ENCODE measurements at places on chromosomes 5 and 9.

GRCh38 chr9:4495537-4495936, 5.3 kb downstream of the SLC1A1 start:
- DNase-seq = no peak

DNA sequence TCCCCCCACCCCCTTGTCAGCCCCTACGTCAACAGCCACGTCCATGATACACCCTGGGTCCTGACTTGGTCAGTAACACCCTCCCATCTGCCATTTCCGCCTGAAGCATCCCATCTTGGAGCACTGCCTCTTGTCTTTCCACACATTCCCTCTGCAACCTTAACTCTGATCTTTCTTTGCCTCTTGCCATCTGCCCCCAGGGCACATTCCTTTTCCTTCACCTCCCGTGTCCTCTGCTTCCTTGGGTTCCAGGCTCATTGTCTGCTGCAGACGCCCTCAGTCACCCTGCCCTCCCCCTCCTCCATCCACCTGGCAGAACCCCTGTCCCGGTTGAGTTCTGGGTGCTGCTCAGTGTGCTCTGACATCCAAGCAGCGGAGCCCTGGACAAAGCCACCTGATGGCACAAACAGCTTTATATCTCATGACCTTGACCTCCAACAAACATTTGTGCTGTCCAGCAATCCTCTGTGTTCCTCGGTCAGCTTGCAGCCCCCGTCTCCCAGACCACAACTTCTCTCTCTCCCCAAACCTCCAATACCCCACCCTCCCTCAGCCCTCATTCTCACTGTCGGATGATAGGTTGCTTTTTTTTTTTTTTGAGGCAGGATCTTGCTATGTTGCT, 97.7 kb upstream of the IER5L start:
- no peak for DNase-seq

DNA sequence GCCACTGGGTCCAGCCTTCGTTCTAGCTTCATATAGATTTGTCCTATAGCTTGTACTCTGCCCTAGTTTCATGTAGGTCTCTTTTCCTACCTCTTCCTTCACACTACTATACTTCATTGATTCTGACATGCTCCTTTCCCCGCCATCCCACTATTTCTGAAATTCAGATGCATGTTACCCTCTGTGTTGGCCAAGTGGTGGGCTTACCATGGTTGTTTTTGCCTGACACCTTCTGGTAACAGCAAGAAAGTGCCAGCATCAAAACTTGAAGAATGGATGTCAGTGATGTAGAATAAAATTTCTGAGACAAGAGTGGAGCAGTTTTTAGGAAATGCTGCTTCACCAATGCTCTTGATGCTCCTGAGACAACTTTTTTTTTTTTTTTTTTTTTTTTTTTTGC, 19.5 kb upstream of the SERINC5 start:
- DNase-seq = peak; percentile 58

- no peak for DNase-seq
Observed at GRCh38 chr9:504921-505740, 290.5 kb downstream of the DOCK8 start.

DNA sequence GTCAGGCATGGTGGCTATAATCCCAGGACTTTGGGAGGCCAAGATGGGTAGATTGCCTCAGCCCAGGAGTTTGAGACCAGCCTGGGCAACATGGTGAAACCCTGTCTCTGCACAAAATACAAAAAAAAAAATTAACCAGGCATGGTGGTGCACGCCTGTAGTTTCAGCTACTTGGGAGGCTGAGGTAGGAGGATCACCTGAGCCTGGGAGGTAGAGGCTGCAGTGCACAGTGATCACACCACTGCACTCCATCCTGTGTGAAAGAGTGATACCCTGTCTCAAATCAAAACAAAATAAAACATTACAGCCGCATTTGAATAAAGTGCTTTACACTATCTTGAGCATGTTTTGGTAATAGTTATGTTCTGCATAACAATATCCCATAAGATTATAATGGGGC, 74.0 kb downstream of the IQGAP2 start:
- DNase-seq = no peak

Data from midbrain (tissue), 1 donor.